Stimulated activated CD4-positive, alpha-beta T cell treated with anti-CD3 and anti-CD28 coated beads, Interleukin-4, amount 100 ng/mL, for 24 hours (primary cell): ENCODE measurements at places on chromosomes 3 and 15.

- DNase-seq: no peak
These were observed 528.1 kb downstream of the FOXP1 start for GRCh38 chr3:71055257-71056001.

DNA sequence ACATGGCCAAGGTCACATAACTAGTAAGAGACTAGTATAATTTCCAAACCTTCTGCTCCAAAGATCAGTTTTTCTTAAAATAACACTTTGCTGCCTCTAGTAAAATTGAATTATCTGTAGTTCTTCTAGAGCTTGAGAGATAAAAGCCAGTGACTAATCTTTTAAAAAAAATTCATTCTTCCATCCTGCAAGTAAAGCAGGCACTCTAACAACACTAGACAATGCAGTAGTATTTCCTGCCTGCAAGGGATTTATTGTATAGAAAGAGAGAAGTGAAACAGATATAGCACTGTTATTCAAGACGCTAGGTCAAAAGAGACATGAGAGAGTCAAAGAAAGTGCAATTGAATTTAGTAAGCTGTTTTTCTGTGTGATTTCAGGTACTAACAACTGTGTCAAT is 159.5 kb upstream of the TBC1D5 start:
- DNase-seq: no peak

GRCh38 chr15:77578641-77579372 is 53.9 kb downstream of the LINGO1 start:
- DNase-seq: no peak

- no peak for DNase-seq
These were observed 106.8 kb downstream of the BBX start for GRCh38 chr3:107629566-107629965.

- DNase-seq: no peak
These were observed 17.0 kb downstream of the TOPBP1 start for GRCh38 chr3:133644768-133645167.

DNA sequence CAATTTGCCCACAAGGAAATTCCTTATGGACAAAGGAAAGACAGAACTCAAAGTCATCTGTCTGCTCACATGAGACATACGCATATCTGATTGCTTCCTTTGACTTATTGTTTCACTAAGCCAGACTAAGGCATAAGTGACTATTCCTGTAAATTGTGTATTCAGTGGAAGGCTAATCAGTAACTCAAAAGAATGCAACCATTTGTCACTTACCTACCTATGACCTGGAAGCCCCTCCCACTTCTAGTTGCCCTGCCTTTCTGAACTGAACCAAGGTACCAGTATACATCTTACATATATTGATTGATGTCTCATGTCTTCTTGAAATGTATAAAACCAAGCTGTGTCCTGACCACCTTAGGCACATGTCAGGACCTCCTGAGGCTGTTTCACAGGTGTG is 53.5 kb upstream of the PROK2 start:
- no peak for DNase-seq

DNA sequence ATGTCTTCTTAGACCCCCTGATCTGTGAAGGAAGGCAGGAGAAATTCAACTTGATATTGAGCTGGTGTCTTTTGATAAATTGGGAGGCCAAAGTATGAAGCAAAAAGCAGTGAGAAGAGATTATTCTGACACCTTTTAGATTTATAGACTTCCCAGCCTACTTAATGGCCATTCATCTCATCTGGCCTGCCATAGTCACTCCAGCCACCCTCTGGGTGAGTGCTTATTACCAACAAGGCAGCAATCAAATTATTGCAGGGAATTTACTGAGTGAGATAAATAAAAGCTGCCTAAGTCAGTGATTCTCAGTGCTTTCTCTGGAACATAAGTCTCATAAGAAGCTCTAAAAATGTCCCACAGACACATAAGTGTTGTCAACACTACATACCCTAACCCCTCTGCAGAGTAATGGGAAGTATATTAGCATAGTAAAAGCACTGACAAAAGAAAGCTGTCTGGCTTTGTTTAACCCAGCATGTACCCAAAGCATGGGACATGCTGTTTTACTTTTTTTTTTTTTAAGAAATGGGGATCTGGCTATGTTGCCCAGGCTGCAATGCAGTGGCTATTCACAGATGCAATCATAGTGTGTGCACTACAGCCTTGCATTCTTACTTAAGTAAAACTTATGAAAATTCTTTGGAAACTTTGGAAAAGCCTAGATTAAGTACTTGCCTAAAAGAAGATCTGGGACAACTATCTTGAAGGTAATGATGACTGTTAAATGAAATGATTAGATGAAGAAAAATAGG is 725.3 kb downstream of the TUSC7 start:
- DNase-seq: no peak

DNA sequence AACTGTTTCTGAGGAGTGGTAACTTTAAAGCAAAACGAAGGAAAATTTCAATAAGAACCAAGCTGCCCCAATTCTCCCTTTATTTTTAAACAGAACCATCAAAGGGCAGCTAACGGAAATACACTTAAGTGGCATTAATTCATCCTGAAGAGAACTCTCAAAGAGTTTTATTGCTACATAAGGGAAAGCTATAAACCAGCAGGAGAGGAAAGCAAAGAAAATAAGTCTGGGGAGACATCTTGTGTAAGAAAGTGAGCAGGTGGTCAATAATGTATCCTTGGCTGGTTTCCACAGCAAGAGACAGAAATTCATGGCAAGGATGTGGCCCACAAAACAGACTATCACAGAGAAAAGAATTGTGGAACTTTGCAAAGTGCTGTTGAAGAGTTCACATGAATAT is 40.0 kb upstream of the CMSS1 start:
- DNase-seq: no peak

DNA sequence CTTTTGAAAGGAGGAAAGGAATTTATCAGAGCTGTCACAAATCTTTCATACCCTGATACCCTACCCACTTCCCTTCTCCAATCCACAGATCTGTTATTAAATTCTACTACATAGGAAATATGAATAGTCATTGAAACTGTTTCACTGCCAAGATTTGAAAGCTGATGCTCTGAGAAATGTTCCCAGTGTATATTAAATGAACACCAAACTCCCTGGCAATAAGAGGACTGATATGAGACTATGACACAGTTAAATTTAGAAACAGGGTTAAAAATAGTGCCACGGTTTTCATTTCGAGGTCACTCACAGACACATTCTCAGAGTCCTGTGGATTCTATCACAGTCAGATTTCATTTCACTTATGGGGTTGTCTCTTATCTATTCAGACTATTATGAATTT is 27.2 kb upstream of the GBE1 start:
- DNase-seq: no peak

DNA sequence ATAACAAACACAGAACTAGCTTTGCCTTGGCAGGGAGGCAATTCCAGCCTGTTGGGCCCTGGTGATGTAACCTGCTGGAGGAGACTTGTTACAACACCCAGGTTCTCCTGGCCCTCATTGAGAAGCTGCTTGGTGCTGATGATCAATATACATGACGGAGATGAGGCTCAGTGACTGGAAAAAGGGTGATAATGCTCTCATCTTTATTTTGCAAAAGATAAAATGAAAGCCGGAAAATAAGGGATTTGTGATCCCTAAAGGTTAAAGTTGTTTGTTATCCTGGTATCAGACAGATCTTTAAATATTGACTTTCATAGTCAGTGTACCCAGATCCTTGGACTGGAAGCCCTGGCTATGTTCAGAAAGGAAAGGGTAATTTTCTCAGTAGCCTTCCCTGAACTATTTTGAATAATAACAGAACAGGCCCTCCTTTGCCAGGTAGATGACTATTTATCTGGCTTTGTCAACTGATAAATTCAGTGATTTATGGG is 118.9 kb upstream of the MEIS2 start:
- DNase-seq: no peak

- no peak for DNase-seq
These were observed 21.3 kb downstream of the GPR15 start for GRCh38 chr3:98553021-98553563.

GRCh38 chr15:87850916-87851315 is 405.6 kb downstream of the NTRK3 start:
- no peak for DNase-seq

DNA sequence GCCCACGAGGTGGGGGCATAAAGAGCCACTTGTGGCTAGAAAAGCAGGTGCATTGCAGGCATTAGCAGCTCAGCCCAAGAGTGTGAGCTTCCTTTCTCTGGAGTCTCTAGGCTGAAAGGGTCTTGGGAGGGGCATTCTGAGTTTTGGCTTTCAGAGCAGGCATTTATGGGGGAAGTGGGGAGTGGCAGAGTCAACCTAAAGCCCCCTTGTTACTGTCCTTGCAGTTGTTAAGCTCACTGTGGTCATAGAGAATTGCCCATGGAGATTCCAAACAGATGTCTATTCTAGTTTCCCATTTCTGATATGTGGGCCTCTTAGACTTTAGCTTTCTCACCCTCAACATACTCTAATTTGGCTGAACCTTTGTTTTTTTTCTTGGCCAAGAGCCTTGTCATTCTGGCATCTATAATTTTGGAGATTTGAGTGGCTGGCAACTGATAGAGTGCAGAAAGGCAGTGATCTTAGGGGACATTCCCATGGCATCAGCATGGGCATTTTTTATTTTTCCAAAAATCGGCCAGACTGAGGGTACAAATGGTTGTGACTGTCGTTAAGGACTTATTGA is 217.9 kb downstream of the THSD4 start:
- no peak for DNase-seq

DNA sequence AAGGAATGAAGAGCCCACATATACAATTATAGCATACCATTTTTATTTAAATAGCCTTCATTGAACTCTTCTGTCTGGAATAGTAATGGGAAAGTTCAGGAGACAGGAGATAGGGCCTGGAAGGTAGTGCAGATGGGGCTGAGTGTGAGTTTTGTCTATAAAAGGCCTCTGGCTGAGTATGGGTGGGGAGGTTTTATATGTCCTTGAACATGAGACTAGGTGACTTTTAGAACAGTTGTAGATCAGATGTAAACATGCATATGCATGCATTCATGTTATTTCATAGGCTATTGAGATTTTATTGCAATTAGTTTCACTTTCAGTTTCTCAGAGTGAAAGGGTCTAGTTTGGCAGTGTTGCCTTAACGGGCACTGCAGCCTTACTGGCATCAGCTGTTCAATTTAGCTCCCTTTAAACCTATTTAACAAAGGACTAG is 27.1 kb downstream of the CGGBP1 start:
- DNase-seq: no peak

DNA sequence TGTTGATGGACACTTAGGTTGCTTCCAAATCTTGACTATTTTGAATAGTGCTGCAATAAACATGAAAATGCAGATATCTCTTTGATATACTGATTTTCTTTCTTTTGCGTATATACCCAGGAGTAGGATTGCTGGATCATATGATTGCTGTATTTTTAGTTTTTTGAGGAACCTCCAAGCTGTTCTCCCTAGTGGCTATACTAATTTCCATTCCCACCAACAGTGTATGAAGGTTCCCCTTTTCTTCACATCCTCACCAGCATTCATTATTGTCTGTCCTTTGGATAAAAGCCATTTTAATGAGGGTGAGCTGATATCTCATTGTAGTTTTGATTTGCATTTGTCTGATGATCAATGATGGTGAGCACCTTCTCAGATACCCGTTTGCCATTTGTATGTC is 12.5 kb downstream of the PATL2 start:
- no peak for DNase-seq

GRCh38 chr15:93458597-93458996 is 369.6 kb upstream of the RGMA start:
- no peak for DNase-seq

- DNase-seq: no peak
These were observed 11.2 kb upstream of the LEO1 start for GRCh38 chr15:51982770-51983103.

GRCh38 chr15:65081270-65081669 is 4.7 kb downstream of the KBTBD13 start:
- no peak for DNase-seq

DNA sequence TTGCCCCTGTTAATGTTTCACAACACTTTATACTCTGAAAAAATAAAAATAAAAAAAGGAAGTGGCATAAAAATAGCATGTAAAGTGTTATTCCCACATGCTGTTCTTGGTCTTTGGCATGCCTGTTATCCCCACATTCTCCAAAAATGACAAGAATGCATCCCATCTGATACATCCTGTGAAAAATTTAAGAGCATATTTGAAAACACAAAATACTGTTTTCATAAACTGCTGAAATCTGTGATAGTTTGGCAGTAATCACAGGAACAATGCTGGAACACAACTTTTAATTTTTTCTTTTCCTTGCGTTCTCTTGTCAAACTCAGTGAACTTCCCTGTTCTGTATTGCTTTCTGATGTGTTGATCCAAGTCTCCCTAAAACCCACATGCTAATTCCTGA is 288.8 kb downstream of the ROBO2 start:
- no peak for DNase-seq

GRCh38 chr3:111690242-111690641 is 95.1 kb upstream of the ZBED2 start:
- DNase-seq: no peak

GRCh38 chr15:53193149-53193548 is 403.0 kb upstream of the ONECUT1 start:
- DNase-seq: no peak

DNA sequence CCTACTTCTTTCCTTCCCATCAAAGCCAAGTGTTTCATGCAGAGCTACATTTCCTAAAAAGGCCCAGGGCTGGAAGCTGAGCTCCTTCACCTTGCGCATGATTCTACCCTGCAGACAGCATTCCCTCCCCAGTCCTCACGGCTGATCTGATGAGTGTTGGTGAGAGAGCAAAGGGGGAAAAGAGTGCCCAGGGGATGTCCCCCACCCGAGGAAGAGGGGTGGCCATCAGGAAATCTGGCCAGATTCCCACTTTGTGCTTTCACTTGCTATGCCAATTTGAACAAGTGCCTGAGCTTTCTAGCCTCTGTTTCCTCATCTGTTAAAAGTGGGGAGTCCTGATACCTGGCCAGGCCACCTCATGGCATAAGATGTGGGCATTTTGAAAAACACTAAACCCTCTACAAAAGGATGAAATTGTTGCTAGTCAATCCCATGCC is 231.0 kb upstream of the TLE3 start:
- DNase-seq: no peak

DNA sequence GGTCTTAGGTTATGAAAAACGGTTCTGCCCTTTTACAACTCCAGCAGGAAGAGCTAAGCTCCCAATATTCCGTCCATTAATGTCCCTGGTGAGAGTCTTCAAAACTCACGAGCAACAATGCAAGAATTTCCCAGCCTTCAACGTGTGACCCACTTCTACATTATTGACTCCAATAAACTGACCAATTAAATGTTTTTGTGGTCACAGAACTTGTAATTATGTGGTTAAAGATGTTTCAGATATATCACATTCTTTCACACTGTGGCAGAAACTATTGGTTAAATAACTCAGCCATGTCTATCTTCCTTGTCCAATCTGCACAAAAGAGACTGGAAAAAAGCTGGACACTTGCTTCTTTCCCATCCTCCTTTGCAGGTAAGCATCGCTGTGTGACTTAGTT is 286.6 kb upstream of the ADAMTS9 start:
- no peak for DNase-seq

DNA sequence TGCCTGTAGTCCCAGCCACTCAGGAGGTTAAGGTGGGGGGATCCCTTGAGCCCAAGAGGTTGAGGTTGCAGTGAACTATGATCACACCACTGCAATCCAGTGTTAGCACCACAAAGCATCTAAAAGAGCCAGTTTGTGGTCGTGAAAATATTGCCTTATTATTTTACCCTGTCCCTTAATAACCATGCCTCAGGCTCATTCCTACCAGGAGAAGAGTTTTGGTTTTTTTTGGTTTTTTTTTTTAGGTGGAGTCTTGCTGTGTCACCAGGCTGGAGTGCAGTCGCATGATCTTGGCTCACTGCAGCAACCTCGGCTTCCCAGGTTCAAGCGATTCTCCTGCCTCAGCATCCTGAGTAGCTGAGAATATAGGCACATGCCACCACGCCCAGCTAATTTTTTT is 17.9 kb upstream of the AVEN start:
- DNase-seq: no peak

GRCh38 chr3:187020376-187020775 is 90.0 kb downstream of the ST6GAL1 start:
- DNase-seq: no peak
